M059J (cell line): ENCODE measurements at places on chromosomes 12 and 14. TPM values are rescaled to one million over a fixed set of nuclear protein-coding genes. Genes with fewer than 3 reads are reported as not detected.

ACRBP gene
- not detected in 2 replicates for total RNA-seq

GXYLT1 gene
- total RNA-seq = 9.7 and 16.1 TPM in 2 replicates

KRT72 gene
- not detected in 2 replicates for total RNA-seq

CBLN3 gene
- total RNA-seq = 0.15 and 1.2 TPM in 2 replicates

HCFC2 gene
- total RNA-seq = 10.8 and 14.6 TPM in 2 replicates

MIPOL1 gene
- 0.12 TPM in 1 of 2 replicates, not detected in the other for total RNA-seq

SLC5A8 gene
- 0.05 TPM in 1 of 2 replicates, not detected in the other for total RNA-seq

UNC79 gene
- total RNA-seq = not detected in 2 replicates

RPL10L gene
- not detected in 2 replicates for total RNA-seq

CD163 gene
- total RNA-seq = not detected in 2 replicates

RHEBL1 gene
- 2.5 and 4.5 TPM in 2 replicates for total RNA-seq

KLRK1 gene
- not detected in 2 replicates for total RNA-seq

POTEM gene
- total RNA-seq = not detected in 2 replicates

ASPG gene
- not detected in 2 replicates for total RNA-seq

KRT78 gene
- total RNA-seq = 0.22 TPM in 1 of 2 replicates, not detected in the other
